ENCODE measurements at places on chromosomes 2 and 18.

DNA sequence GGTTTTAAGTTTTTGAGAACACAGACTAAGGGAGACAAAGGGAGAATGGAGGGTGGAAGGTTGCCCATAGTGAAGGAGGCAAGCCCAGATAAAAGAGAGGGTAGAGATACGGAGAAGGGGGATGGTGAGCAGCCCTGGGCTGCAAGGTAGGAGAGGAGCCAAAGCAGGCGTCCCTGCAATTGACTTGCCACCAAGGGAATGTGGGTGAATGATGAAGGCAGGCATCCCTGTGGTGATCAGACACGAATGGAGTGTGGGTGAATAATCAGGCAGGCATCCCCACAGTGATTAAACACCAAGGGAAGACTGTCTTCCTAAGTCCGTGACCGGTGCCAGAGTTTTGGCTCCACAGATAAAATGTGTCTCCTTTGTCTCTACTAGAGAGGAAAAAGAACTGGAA is 16.5 kb upstream of the ALPK2 start:
- DNase-seq, result no peak

DNA sequence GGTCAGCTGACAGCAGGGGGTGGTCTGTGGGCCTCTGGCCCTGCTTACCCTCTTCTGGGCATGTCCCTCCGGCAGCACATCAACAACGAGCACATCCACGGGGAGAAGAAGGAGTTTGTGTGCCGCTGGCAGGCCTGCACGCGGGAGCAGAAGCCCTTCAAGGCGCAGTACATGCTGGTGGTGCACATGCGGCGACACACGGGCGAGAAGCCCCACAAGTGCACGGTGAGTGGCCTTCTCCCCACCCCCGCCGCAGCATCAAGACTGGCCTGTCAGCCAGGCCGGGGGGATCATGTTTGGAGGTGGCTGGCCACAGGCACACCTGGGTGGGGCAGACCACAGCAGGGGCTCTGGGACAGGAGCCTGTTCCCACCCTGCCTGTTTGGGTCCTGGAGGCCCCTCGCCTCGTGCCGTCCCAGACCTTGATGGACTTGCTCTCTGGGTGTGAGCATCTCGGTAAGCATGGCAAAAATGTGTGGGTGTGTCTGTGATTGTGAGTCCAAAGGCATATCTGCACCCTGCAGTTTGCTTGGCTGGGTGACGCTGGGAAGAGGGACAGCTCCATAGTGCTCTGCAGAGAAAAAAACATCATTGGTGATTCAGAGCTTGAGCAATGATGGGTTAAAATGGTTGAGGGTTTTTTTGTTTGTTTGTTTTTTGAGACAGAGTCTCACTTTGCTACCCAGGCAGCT is 242.8 kb downstream of the GLI2 start:
- no peak for DNase-seq

GRCh38 chr2:23124214-23124750 is 260.7 kb upstream of the KLHL29 start:
- DNase-seq, result no peak

GRCh38 chr18:13124411-13124810 is 94.1 kb upstream of the LDLRAD4 start:
- DNase-seq, result no peak

DNA sequence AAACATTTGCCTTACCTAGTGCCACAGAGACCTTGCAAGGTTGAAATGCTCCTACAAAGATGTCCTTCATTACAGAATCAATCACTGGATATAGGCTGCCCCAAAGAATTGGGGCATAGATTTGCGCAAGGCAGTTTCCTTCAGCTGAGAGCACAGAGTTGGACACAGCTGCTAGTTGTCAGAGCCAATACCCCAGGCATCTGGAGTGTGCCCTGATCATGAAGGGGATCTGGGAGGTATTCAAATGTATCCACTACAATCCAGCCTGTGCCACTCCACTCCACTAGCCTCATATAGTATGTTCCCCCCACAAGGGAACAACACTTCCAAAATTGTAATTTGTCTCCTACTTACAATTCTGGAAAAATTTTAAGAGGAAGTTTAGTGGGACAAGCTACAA is 62.3 kb upstream of the ITPRID2 start:
- no peak for DNase-seq

DNA sequence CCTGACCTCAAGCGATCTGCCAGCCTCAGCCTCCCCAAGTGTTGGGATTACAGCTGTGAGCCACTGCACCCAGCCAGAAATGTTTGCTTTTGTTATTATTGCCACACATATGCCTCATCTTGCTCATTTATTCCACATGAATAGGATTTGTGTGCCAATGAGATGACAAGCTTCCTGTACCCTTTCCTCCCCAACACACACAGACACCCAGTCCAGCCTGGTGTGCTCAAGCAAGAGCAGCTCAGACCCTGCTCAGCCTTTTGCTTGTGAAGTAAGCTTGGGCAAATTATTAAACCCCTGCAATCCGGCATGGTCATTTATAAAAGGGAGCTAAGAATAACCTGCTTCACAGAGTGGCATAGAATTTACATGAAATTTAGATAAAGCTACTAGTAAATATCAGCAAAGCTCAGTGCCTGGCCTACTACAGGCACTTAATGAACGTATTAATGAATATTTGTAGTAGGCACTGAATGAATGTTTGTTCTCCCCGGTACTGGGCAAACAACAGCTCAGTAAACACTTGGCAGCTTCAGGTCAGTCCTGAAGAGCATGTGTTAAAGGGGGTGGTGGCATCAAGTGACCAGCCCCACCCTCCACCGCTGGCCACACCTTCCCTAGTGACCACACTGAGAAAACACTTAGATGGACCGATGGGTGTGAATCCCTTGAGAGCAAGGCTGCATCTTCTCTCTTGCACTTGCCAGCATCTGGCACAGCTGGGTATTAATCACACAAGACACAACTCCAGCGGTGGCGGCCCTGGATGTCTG is 280.2 kb downstream of the SRBD1 start:
- DNase-seq, result no peak

DNA sequence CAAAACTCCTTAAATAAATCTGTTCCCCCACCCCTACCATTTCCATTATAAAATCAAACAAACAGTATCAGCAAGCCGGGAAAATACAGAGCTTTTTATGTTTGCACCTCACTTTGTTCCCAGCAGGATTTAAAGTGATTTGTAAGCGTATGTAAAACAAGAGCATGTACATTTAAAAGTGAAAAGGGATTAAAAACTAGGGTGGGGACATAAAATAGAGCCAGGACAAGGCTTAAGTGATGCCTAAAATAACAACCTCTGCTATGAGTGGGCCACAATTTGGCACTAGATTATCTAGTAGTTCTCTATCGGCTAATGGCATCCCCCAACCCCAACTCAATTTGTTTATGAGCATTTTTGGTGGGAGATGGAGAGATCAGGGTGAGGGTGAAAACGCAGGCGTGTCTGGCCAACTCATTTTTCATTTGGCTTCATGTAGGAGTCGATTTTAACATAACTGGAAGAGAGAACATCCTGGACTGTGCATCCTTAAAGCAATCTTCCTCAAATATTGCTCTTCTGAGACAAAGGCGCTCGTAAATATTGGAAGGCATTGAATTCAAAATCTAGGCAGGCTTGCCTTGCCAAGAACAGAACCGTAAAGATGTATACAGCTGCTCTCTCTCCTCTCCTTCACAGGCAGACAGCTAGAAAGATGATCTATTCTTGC is 34.5 kb upstream of the TSPYL6 start:
- DNase-seq, result no peak

GRCh38 chr18:41753826-41754225 is 201.2 kb upstream of the PIK3C3 start:
- no peak for DNase-seq

GRCh38 chr2:179479947-179480346 is 215.3 kb upstream of the SESTD1 start:
- DNase-seq, result no peak

DNA sequence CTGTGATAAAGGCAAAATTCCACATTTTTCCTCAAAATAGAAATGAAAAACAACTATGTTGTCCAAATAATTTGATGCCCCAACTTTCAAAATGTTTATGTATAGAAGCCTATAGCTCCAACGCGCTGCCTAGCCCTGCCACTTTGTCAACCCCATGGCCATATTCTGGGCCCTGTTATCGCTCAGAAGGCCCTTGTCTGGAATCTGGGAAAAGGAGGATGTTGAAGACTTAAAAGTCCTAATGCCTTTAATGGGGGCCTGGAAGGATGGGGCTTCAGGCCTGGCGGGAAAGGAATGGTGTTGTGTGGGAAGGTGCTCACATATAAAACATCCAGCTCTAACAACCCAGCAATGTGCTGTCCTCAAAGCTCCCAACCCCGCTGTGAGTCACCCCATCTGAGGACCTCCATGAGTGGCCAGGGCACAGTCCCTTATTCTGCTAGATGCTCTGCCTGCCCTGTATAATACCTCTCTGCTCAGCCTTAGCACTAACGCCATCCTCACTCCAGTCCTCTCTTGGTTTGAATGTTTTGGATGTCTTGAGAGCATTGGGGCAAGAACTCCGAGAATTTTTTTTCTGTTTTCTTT is 86.0 kb downstream of the ACSL3 start:
- no peak for DNase-seq

DNA sequence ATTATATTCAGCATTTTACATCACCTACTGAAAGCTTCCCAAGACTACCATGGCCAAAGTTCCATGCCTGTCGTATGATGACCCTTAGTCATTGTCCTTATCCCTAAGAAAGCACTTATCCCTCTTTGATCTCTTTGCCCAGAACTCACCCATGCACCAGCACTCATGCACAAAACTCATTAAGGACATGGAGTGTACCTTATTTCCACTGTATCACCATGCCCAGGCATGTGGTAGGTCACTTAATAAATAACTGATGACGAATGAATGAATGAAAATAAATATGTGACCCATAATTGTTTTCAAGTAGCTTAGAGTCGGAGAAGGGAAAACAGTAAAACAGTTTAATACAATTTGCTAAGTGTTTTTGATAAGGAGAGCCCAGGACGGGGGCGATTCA is 220.1 kb downstream of the IKZF2 start:
- DNase-seq, result no peak

DNA sequence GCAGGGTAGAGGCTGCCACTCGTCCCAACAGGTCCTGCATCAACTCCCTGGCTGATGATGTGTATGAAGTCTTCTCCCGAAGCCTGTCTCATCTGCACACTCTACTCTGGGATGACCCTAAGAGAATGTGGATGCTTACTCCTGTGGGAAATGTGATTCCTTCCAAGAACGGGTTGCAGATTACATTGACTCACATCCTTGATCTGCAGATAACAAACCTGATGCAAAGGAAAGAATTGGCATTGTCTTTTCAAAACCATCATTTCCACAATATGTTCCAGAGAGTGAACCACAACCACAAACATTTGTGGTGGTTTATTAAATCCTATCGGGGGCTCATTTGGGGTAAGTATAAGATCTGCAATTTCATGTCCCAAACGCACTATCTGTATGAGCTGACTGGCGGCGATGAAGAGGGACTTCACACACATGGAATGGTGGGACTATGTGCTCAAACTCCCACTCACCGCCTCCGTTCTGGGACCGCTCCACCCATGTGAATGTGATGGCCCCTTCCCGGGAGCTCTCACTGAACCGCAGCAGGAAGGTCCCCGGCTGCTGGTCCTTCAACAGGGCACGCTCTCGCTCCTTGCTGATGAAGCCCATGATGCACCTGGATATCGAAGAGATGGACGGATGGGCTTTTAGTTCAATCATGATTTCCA is 35.5 kb downstream of the STAT1 start:
- no peak for DNase-seq

- DNase-seq, result no peak
Measured at GRCh38 chr18:7224198-7224597, 6.7 kb upstream of the LRRC30 start.

- DNase-seq, result no peak
Measured at GRCh38 chr2:118040891-118041290, 27.0 kb upstream of the CCDC93 start.

GRCh38 chr2:42942990-42943493 is 150.7 kb upstream of the HAAO start:
- DNase-seq, result no peak

DNA sequence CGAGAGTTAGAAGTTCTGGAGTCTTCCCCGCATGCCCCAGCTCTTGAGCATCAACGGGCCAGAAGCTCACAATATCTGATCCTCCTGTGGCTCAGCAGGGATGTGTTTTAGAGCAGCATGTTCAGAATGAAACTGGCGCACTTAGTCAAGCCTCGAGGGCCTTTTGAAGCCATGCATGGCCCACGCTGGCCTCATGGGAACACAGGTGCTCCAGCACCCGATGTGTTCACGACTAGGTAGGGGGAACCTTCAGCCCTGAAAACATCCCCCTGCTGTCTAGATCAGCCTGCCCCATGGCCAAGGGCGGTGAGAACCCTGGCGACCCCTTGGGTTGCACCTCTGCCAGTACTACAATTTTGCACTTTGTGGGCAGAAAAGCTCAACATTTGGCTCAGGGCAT is 32.8 kb downstream of the MSH6 start:
- DNase-seq, result no peak

DNA sequence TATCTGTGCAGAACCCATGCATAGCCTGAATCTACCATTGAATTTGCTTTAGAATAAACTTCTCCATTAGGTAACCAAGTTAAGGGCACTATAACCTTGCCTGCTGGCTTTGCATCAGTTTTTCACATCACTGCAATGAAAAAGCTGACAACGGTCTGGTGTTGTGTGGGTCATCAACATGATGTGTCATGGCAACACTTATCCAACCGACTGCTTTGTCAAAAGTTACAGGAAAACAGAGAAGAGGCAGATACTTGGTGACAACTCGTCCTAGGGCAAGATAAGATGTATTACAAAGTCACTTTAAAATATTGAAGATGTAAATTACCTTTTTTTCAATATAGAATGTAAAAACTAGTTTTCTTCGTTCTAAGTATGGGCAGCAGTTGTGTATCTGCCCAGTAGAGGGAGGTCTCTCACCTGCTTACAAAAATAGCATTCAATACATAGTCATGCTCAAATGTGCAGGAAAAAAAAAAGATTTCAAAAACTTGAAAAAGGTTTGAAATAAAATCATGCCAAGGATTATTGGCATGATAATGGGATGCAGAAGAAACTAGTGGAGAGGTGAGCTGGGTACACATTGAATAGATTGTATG is 96.3 kb downstream of the EVA1A start:
- peak; percentile 18 for DNase-seq

GRCh38 chr2:1550658-1551316 is 137.5 kb downstream of the TPO start:
- peak; percentile 23 for DNase-seq

- no peak for DNase-seq
Measured at GRCh38 chr18:61699397-61700110, 193.3 kb downstream of the RNF152 start.

DNA sequence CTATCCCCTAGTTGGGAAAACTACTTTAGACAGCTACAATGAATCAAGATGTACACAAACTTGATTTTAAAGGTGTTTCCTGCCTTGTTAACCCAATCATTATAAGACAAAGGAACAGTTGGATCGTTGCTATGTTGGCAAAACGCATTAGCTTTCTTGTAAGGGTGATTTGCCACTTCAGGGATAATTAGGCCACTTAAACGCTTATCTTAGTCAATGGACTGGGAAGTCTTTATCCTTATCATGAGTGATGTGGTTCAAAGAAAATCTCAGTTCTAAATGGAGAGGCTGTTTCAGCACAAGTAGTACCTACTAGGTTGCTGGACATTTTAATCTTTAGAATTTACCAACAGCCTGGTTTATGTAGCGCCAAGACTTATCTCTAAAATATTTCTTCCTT is 406.1 kb upstream of the MEX3C start:
- no peak for DNase-seq

- no peak for DNase-seq
Measured at GRCh38 chr18:75057169-75057960, 151.6 kb downstream of the PTGR3 start.

GRCh38 chr2:20378891-20379519 is 28.4 kb upstream of the PUM2 start:
- DNase-seq, result peak; percentile 76
